Thymus (tissue), 14 donors: ENCODE measurements at places on chromosomes 2 and 18. TPM values are rescaled to one million over a fixed set of nuclear protein-coding genes. Genes with fewer than 3 reads are reported as not detected.

DNA sequence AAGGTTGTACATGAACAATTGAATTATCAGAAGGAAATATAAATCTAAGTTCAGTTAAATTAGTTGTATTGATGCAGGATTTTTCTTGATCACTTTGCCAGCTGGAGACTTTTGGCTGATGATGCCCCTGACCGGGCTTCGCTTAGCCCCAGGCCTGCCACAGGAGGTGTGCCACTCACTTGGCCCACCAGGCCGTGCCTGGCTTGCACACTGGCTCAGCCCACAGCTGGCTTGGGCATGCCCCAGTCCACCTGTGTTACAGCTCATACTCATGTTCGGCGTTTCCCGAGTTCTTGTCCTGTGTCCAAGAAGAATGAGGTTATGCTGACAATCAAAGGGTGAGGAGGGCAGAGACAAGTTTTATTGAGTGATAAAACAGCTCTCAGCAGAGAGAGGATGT is 773.9 kb upstream of the FANCL start:
- H3K36me3 ChIP-seq = no peaks in the 10 kb centered on the region
- no peak for DNase-seq
- no peaks in the 10 kb centered on the region for H3K27me3 ChIP-seq
- H3K4me1 ChIP-seq = no peaks in the 10 kb centered on the region

DNA sequence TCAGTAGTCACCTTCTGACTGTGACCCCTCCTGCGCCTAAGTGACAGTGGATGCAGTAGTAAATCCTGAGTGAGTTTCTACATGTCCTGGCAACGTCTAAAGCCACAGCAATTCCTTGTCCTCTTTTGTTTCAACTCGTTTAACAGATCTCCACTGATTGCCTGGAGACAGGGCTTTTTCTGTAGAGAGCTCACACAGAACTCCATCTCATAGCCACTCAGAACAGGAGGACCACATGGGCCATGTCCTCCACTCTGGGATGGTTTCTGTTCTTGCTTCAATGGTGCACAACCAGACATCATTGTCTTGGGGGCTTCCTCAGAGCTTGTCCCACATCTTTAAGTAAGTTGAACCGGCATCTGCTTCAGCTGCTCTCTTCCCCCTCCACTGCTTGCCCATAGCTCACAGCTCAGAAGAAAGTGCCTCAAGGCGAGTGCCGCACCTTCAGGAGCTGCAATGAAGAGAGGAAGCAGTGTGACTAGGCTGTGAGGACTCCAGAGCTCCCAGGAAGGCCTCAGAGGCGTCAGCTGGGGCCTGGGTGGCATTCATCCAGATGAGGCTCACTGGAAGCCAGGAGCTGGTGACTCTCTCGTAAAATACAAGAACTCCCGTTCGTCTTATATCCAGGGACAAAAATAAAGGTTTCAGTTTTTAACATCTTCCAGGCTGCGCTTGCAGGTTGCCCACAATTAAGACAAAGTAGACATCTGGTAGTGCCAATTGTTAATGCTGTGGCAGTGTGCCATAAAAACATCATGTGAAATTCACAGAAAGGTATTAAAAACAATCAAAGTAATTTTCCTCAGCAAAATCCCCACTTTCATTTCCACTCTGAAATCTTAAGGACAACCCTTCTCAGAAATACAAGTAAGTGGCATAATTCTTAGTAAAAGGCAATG is 37.3 kb downstream of the ST3GAL5 start:
- peak overlapping the region; percentile 83 for H3K27ac ChIP-seq
- DNase-seq = no peak
- H3K4me3 ChIP-seq = no peak overlapping the region
- peaks cover 83% of the 10 kb centered on the region for H3K36me3 ChIP-seq
- peaks cover 46% of the 10 kb centered on the region for H3K4me1 ChIP-seq

- no peaks in the 10 kb centered on the region for H3K27me3 ChIP-seq
- H3K27ac ChIP-seq = peak overlapping the region; percentile 93
- H3K36me3 ChIP-seq = no peaks in the 10 kb centered on the region
- peak overlapping the region; percentile 92 for H3K4me3 ChIP-seq
- peak; percentile 88 for DNase-seq
Observed at GRCh38 chr2:64522843-64523428, 1.2 kb upstream of the AFTPH start.

MTX2 gene
- 32.2 TPM for total RNA-seq

SAP130 gene
- total RNA-seq = 4.5 TPM
